ENCODE measurements at places on chromosomes 5 and 9. TPM values are rescaled to one million over a fixed set of nuclear protein-coding genes. Genes with fewer than 3 reads are reported as not detected.

DNA sequence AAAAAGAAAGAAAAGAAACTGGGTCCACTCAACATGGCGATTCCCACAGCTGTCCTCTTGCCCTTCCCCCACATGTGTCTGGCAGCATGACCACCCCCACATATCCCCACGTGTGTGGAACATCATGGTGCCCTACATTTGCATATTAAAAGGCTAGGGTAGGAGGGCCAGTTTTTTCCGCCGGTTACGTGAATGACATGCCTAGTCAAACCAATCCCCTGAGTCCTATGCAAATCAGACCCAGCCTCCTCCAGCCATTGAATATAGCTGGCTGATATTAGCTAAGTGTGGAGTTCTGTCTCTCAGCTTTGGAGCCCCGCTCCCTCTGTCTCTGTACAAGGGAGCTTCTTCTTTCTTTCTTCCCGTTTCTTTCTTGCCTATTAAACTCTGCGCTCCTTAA is 33.0 kb upstream of the CCDC112 start:
- peaks cover 10% of the 10 kb centered on the region for H3K4me1 ChIP-seq
- no peak for DNase-seq
- no peak overlapping the region for H3K27ac ChIP-seq
- H3K36me3 ChIP-seq, result no peaks in the 10 kb centered on the region
- no peaks in the 10 kb centered on the region for H3K27me3 ChIP-seq

- no peak for DNase-seq
- no peaks in the 10 kb centered on the region for H3K27me3 ChIP-seq
- no peaks in the 10 kb centered on the region for H3K36me3 ChIP-seq
- H3K27ac ChIP-seq, result no peak overlapping the region
Observed at GRCh38 chr9:110440796-110441195, 103.1 kb upstream of the TXNDC8 start.

GRCh38 chr9:5852987-5853386 is 20.1 kb upstream of the ERMP1 start:
- no peak overlapping the region for H3K4me3 ChIP-seq
- H3K27me3 ChIP-seq, result no peaks in the 10 kb centered on the region
- no peaks in the 10 kb centered on the region for H3K4me1 ChIP-seq
- no peak overlapping the region for H3K27ac ChIP-seq
- DNase-seq, result no peak

DNA sequence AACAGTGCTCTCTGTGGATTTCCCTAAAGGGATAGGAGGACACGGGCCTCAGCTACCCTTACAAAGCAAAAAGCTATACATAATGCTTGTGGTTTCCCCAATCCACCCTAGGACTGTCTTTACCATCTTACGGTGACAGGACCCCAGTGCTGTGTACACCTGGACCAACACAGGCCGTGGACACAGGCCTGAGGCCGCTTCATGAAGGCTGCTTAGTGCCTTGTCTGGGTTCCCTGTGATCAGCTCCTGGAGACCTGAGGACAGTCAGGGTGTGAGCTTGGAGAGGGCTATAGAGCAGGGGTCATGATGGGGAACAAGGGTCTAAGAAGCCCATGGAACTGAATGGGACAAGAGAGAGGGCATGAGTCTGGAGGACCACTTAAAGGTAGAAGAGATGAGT is 2.9 kb downstream of the FANCG start:
- H3K4me3 ChIP-seq, result no peak overlapping the region
- peaks cover 11% of the 10 kb centered on the region for H3K4me1 ChIP-seq
- no peak for DNase-seq
- no peak overlapping the region for H3K27ac ChIP-seq
- no peaks in the 10 kb centered on the region for H3K27me3 ChIP-seq

DNA sequence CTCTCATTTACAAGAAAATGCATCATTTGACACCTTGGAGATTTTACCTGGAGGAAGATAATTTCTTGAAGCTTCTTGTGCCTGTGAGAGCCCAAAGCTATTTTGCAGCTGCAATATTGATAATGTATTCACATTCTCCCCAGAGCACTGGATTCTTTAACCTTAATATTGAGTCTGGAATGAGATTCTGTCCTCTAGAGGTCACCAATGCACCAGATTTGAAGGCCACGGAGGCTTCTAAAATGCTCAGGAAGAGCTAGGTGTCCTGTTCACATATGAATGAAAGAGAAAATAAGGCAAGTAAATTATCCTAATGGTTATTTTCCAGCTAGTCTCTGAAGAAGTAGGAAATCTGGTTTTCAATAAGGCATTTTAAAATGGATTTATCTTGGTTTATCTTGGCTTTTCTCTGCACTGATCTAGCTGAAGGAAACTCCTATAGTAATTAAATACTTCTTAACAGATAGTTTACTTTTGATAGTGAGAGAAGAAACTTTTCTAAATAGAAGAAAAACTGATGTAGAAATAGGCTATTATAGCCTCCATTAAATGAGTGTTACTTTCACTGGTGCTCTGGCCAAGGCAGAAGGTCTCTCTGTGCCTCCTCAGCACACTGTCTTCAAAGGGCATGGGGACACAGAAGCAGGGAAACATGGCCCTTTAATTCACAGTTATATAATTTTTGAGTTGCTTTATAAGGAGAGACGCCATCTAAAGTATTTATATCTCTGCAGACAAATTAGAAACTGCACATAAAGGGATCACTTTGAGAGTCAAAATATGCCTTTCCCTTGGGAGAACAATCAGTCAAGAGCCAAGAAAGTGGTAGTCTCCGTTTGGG is 297.0 kb upstream of the ACTBL2 start:
- DNase-seq, result peak; percentile 69
- H3K27ac ChIP-seq, result no peak overlapping the region
- H3K4me3 ChIP-seq, result no peak overlapping the region
- H3K4me1 ChIP-seq, result peaks cover 9% of the 10 kb centered on the region

DNA sequence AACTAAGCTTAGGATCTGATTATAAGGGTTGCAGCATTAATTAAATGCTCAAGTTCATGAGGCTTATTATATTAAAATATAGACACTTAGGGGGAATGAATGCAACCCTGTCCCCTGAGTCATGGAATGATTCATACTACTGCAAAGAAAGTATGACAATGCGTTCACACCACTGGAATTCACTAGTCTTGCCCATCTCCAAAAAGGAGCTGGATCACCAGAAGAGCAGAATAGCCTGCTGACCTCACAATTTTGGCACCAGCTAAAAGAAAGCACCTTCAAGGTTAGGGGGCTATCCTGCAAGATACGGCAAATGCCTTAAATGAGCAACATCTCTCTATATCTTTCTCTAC is 32.0 kb upstream of the TMED7 start:
- no peak overlapping the region for H3K27ac ChIP-seq
- no peaks in the 10 kb centered on the region for H3K36me3 ChIP-seq
- no peaks in the 10 kb centered on the region for H3K4me1 ChIP-seq

GRCh38 chr5:155938051-155938450 is 388.9 kb upstream of the SGCD start:
- H3K27me3 ChIP-seq, result no peaks in the 10 kb centered on the region
- DNase-seq, result no peak
- H3K4me1 ChIP-seq, result no peaks in the 10 kb centered on the region
- H3K4me3 ChIP-seq, result no peak overlapping the region
- no peaks in the 10 kb centered on the region for H3K36me3 ChIP-seq

DNA sequence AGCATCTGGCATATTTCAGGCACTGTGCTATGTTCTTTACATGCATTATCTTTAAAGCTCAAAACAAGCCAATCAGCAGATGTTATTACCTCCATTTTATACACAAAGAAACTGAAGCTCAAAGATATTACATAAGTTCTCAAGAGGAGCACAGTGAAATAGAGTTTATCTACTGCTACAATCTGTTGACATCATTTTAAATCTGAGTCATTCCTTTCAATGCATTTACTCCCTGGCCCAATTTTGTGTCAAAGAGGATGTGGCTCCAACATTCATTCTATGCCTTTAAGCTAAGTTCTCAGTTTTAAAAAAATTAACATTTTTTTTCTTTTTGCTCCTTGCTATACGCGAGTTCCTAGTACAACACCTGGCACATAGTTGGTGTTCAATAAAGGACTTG is 486.3 kb upstream of the ZNF462 start:
- no peak for DNase-seq
- H3K36me3 ChIP-seq, result no peaks in the 10 kb centered on the region
- H3K27me3 ChIP-seq, result no peaks in the 10 kb centered on the region

DNA sequence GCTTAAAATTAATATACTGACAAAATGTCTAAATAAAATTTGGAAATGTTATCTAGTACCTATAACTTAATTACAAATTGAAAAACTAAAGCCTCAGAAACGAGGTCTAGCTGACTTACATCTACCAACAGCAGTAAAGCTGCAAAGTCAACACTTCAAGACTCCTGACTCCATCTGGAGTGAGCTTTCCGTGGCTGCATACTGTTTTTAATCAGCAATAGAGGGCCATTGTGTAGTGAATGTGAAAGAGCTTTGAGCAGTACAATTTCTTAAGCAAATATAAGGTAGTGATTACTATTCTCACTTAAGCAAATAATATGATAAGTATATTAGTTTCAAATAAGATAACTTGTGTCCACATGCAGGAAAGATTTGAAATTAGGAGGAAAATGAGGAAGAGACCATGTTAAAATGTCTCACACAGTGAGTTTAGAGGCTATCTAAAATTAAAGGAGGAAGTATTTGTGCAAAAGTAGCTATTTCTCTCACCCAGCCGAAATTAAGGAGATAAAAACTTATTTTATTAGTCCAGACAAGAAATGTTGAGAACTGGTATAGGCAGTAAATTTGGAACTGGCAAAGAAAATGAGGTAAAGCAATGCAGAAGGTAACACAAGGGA is 6.4 kb downstream of the SPINK6 start:
- no peak overlapping the region for H3K27ac ChIP-seq
- H3K27me3 ChIP-seq, result no peaks in the 10 kb centered on the region
- H3K4me3 ChIP-seq, result no peak overlapping the region

GRCh38 chr5:132000677-132001453 is 10.6 kb downstream of the ACSL6 start:
- no peak overlapping the region for H3K27ac ChIP-seq
- H3K4me3 ChIP-seq, result no peak overlapping the region
- peaks cover 11% of the 10 kb centered on the region for H3K4me1 ChIP-seq
- H3K36me3 ChIP-seq, result no peaks in the 10 kb centered on the region
- no peaks in the 10 kb centered on the region for H3K27me3 ChIP-seq

DNA sequence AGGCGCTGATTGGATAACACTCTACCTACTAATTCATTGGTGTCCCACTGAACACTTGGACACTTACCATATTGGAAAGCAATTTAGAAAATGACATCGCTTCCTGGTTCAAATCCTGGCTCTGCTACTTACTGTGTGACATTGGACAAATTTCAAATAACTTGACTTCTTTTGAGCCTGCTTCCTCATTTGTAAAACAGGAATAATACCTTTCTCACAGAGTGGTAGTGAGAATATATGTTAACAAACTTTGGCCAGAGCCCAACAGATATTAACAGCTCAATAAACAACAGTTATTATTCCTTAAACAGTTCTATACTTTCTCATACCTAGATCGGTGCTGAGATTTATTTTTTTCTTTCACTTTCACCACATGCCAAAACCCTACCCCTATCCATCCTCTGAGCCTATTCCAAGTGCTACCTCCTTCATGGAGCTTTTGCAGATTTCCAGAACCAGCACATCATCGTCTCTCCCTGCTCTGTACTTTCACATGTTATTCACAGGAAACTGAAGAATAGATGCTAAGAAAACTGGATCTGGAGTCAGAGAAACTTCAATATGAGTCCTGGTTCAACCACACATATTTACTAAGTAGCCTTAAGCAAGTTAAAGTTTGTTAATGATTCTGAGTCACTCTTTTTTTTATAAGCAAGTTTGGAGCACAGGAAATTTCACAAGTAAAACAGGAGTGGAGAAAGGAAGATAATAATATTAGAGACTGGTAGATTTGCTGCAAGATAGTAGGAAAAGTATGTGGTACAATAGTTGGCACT is 92.3 kb downstream of the STRBP start:
- no peaks in the 10 kb centered on the region for H3K4me1 ChIP-seq
- no peak overlapping the region for H3K27ac ChIP-seq
- DNase-seq, result no peak
- no peaks in the 10 kb centered on the region for H3K27me3 ChIP-seq
- no peaks in the 10 kb centered on the region for H3K36me3 ChIP-seq

DNA sequence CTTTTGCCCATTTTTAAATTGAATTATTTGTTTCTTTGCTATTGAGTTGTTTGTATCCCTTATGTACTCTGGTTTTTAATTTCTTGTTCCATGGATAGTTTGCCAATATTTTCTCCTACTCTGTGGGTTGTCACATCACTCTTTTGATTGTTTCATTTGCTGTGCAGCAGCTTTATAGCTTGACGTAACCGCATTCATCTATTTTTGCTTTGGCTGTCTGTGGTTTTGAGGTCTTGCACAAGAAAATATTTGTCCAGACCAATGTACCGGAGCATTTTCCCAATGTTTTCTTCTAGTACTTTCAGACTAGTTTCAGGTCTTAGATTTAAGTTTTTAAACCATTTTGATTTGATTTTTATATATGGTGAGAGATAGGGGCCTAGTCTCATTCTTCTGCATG is 36.2 kb upstream of the ZNF366 start:
- no peak for DNase-seq
- no peak overlapping the region for H3K4me3 ChIP-seq
- no peaks in the 10 kb centered on the region for H3K36me3 ChIP-seq

DNA sequence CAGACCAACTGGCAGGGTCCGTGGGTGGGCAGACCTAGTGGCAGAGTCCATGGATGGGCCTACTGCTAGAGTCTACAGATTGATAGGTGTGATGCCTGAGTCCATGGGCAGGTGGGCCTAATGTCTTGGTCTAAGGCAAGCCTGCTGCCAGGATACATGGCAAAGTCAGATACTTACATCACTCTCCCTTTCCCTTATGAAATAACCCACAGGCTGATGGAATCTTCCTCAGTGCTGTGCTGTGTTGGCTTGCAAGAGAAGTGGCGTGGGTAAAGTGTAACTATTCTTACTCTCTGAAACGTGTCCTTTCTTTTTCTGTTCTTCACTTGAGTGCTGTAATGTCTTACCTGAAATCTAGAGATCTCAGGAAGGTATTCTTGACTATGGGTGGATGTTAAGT is 67.3 kb upstream of the ADRB2 start:
- H3K27ac ChIP-seq, result no peak overlapping the region
- DNase-seq, result no peak
- no peaks in the 10 kb centered on the region for H3K27me3 ChIP-seq

GRCh38 chr9:96171728-96172127 is 130.2 kb downstream of the HSD17B3 start:
- no peaks in the 10 kb centered on the region for H3K27me3 ChIP-seq
- H3K4me3 ChIP-seq, result no peak overlapping the region
- peaks cover 36% of the 10 kb centered on the region for H3K4me1 ChIP-seq
- no peak for DNase-seq

DNA sequence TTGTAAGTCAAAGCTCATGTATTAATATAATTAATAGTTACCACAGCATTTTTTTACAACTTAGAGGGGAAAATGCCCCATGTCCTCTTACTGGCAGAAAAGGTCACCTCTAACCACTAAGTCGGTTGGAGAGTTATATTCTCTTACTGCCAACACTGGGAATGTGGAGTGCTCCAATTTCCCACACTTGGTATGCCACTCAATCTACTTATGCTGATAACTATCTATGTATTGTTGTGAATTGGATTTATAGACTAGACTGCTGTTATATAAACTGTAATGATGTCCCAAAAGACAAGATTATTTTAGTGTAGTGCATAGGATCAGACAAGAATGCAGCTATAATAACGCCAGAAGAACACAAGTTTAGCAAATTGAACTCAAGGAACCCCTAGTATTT is 2385.2 kb upstream of the C9orf72 start:
- no peaks in the 10 kb centered on the region for H3K27me3 ChIP-seq
- no peak overlapping the region for H3K27ac ChIP-seq
- H3K4me3 ChIP-seq, result no peak overlapping the region
- H3K36me3 ChIP-seq, result no peaks in the 10 kb centered on the region

ALDH7A1 gene
- 33.4 TPM for total RNA-seq

GRXCR2 gene
- total RNA-seq, result not detected

CMYA5 gene
- 87.2 TPM for total RNA-seq

TMEM232 gene
- total RNA-seq, result 7.0 TPM

NIM1K gene
- 0.74 TPM for total RNA-seq

PCDHA1 gene
- 0.25 TPM for total RNA-seq

BHMT gene
- total RNA-seq, result not detected

Measured in cardiac muscle cell (in vitro differentiated cells and primary cell).